ENCODE measurements at places on chromosomes 11 and 22. TPM values are rescaled to one million over a fixed set of nuclear protein-coding genes. Genes with fewer than 3 reads are reported as not detected.

DNA sequence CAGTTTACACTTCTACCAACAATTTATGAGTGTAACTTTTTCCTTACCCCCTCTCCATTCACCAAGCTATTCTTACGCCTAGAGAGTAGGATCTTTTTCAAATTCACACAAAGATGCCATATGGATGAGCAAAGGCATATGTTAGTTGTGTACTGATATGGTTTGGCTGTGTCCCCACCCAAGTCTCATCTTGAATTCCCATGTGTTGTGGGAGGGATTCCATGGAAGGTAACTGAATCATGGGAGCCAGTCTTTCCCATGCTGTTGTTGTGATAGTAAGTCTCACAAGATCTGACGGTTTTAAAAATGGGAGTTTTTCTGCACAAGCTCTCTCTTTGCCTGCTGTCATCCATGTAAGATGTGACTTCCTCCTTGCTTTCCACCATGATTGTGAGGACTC, 40.3 kb downstream of the TTC28 start:
- H3K4me1 ChIP-seq = no peaks in the 10 kb centered on the region
- no peaks in the 10 kb centered on the region for H3K36me3 ChIP-seq
- DNase-seq = no peak
- no peaks in the 10 kb centered on the region for H3K27me3 ChIP-seq
- H3K4me3 ChIP-seq = no peak overlapping the region

DNA sequence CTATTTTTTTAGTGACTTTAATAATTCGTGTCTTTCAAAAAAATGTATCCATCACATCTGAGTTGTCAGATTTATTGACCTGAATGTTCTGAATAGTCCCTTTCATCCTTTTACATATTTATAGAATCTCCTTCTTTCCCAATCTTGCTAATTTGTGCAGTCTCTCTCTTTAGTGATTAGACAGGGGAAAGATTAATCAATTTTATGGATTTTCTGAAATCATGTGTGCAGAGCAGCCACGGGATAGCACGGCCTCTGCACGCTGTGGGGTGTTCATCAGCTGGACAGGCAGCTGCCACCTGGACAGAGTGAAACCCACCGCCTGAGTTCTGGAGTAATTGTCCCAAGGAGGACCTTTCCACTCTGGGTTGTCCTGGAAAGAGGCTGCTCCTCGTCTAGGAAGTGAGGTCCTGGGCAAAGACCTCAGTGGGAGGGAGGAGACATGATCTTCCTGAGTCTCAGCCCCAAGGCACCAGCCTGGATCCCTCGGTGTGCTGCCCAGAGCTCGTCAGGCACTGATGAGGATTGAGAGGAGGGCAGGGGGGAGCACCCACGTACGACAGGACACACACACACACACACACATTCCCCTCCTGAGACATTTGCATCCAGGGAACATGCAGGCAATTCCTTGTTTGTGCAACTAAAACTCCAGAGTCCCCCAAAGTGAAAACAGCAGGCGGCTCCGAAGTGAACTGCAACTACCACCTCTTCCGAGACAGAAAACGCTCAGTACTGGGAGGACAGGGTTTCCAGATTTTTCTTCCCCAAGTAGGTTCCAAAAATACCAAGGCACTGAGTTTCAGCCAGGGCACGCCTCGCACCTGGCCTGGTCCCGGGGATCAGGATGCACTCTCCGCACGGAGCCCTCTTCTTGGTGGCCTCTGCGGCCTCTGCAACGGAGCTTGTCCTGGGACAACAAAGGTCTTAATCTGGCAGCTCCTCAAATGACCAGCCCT, 22.5 kb upstream of the KRTAP5-6 start:
- peaks cover 46% of the 10 kb centered on the region for H3K27me3 ChIP-seq
- peaks cover 4% of the 10 kb centered on the region for H3K4me1 ChIP-seq
- H3K36me3 ChIP-seq = no peaks in the 10 kb centered on the region
- no peak overlapping the region for H3K4me3 ChIP-seq
- no peak overlapping the region for H3K27ac ChIP-seq

GRCh38 chr11:70464509-70465361, 66.4 kb downstream of the CTTN start:
- no peaks in the 10 kb centered on the region for H3K36me3 ChIP-seq
- no peak overlapping the region for H3K27ac ChIP-seq
- H3K4me1 ChIP-seq = no peaks in the 10 kb centered on the region
- no peaks in the 10 kb centered on the region for H3K27me3 ChIP-seq
- H3K4me3 ChIP-seq = no peak overlapping the region

GRCh38 chr11:118088531-118088930, 1.8 kb upstream of the SMIM35 start:
- H3K4me3 ChIP-seq = no peak overlapping the region
- H3K4me1 ChIP-seq = no peaks in the 10 kb centered on the region
- H3K36me3 ChIP-seq = no peaks in the 10 kb centered on the region
- DNase-seq = no peak
- no peak overlapping the region for H3K27ac ChIP-seq

DNA sequence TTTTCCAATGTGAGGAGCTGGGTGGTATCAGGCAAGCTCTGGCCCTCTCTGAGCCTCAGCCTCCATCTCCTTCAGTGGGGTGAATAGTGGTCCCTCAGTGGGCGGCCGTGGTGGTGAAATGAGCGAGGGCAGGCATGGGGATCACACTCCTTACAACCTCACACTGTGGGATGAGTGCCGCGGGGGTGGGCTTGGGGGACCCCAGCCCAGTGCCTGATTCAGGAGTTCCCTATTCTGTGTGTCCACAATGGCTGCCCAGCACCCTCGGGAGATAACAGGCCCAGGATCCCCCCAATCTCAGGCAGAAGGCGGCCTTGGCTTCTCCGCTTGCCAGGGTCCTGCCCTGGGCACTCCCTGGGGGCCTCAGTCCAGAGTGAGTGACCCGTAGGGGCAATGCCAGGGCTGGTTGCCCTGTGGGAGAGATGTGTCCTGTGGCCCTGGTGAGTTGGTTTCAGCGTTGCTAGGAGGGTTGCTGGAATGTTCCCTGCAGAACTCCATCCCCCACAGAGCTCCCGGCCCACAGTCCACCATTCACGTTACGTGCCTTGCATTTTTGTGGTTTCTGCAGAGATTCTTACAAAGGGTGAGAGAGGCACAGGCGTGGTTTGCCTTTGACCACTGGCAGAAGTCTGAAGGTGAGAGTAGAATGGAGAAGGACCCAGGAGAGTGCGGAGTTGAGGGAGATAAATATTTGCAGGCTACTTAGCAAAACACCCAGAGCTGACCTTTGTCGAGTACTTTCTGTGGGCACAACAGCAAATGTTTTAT, 2.9 kb downstream of the ALDH3B1 start:
- H3K27me3 ChIP-seq = no peaks in the 10 kb centered on the region
- H3K36me3 ChIP-seq = no peaks in the 10 kb centered on the region
- peak; percentile 80 for DNase-seq
- H3K4me3 ChIP-seq = peak overlapping the region; percentile 51
- H3K27ac ChIP-seq = peak overlapping the region; percentile 96
- peaks cover 99% of the 10 kb centered on the region for H3K4me1 ChIP-seq

DNA sequence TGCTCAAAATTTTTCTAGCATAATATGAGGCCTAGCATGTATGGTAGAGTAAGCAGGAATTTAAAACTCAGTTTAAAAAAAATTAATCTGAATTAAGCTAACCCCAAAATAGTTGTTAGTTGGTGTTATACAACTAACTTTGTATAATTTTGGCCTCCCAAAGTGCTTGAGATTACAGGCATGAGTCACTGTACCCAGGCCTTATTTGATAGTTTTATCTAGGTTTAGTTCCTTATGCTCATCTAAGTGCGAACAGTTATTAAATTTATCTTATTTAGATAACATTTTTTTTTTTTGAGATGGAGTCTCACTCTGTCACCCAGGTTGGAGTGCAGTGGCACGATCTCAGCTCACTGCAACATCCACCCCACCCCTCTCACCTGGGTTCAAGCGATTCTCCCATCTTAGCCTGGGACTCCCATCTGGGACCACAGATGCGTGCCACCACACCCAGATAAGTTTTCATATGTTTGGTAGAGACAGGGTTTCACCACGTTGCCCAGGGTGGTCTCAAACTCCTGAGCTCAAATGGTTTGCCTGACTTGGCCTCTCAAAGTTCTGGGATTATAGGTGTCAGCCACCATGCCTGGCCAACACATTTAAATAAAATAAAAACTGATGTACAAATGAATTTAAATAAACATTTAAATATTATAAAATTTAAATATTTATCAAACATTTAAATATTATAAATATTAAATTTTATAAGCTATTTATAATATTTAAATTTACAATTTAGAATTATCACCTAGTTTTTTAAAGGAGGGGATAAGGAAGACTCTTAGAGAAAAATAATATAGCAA, 7.5 kb downstream of the IL18 start:
- peak overlapping the region; percentile 24 for H3K4me3 ChIP-seq
- peak overlapping the region; percentile 86 for H3K27ac ChIP-seq
- no peaks in the 10 kb centered on the region for H3K27me3 ChIP-seq
- H3K4me1 ChIP-seq = peaks cover 39% of the 10 kb centered on the region
- peaks cover 5% of the 10 kb centered on the region for H3K36me3 ChIP-seq
- DNase-seq = no peak

- no peak overlapping the region for H3K27ac ChIP-seq
- H3K4me1 ChIP-seq = no peaks in the 10 kb centered on the region
- H3K4me3 ChIP-seq = no peak overlapping the region
- H3K36me3 ChIP-seq = peaks cover 18% of the 10 kb centered on the region
- H3K27me3 ChIP-seq = no peaks in the 10 kb centered on the region
- no peak for DNase-seq
These were observed 78.4 kb downstream of the MED15 start for GRCh38 chr22:20585639-20586402.

Gene ARL2
- total RNA-seq = 68.7 TPM

DNA sequence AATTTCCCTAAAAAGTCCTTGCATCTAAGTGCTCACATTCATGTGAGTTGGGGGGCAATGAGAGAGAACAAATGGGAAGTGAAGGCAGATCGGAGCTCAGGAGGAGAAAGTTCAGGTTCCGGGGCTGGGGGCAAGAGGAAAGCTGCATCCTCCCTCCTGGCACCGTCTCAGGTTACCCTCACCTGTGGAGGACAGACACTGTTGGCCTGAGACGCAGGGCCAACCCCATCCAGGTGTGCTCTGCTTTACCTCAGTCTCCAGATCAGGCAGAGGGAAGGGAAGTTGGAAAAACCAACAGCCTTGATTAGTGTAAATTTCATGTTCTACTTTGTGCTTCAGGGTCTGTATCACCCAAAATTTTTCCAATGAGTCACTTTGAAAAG, 146.9 kb downstream of the TRIM29 start:
- no peak for DNase-seq
- H3K27me3 ChIP-seq = no peaks in the 10 kb centered on the region
- no peaks in the 10 kb centered on the region for H3K36me3 ChIP-seq
- H3K27ac ChIP-seq = no peak overlapping the region

Gene NAV2
- 2.1 TPM for total RNA-seq

Gene PANX3
- not detected for total RNA-seq

Gene MAPK8IP2
- 6.4 TPM for total RNA-seq

Gene IGLL1
- total RNA-seq = not detected

All from HCT116 (cell line).